Skeletal muscle tissue (tissue), 5 donors: ENCODE measurements at places on chromosomes 3 and 15. TPM values are rescaled to one million over a fixed set of nuclear protein-coding genes. Genes with fewer than 3 reads are reported as not detected.

The GOLGA8Q gene
- 1.0 TPM for total RNA-seq

The SLITRK3 gene
- under 0.01 TPM for total RNA-seq

The NOX5 gene
- under 0.01 TPM for total RNA-seq

The EEFSEC gene
- total RNA-seq = 2.6 TPM

The THRB gene
- total RNA-seq = 3.1 TPM

The CKMT1B gene
- under 0.01 TPM for total RNA-seq
